ENCODE measurements at places on chromosomes 3 and 15.

DNA sequence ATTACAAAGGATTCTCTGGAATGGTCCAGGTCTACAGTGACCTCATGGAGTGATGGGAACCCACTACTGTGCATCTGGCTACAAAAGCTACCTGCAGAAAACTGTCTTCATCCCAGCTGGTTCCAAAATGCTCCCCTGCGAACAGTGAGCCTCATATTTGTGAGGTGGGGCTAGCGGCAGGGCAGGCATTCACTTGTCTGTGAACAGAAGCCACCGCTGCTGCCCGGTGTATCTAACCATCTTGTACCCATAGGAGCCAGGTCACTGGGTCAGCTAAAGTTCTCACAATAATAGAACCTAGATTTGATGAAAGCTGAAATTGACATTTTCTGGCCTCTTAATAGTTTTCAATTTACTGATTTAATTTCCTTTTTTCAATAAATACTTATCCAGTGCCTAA, 150.7 kb downstream of the KLF13 start:
- no peak for DNase-seq

DNA sequence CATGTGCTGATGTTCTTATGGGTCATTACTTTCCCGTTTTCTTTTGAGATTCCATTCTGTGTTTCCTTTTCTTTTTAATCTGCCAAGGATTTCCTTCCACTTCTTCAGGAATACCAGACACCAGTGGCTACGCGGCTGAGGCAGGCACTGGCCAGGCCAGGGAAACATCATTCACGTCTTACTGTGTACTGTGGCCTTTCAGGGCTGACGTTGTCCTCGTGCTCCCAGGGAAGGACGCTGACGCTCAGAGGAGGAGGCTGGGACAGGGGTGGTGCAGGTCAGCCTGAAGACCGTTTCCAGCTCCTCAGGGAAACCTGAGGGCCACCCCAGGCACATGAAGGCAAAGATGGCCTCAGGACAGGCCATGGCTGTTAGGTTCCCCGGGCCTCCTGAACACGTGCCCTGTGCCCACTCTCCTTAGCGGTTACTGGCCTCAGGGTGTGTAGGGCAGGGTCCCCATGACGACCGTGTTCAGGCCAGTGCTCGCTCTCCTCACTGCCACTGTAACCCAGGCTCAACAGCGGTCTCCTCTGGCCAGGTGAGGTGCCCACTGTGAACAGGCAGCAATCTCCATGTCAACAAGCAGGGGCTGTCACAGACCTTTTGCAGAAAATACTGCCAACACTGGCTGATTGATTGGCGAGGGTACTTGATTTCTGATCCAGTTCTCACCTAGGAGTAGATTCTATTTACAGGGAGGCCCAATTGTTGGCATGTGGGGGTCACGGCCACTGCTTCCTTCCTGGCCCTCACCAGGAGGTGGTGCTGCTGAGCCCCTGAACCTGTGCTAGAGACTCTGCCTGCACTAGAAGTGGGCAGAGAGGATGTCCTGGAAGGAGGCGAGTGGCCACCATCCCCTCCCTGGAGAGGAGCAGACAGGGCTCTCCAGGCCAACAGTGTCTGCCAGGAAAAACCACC, 169.5 kb downstream of the ATP10A start:
- peak; percentile 17 for DNase-seq

DNA sequence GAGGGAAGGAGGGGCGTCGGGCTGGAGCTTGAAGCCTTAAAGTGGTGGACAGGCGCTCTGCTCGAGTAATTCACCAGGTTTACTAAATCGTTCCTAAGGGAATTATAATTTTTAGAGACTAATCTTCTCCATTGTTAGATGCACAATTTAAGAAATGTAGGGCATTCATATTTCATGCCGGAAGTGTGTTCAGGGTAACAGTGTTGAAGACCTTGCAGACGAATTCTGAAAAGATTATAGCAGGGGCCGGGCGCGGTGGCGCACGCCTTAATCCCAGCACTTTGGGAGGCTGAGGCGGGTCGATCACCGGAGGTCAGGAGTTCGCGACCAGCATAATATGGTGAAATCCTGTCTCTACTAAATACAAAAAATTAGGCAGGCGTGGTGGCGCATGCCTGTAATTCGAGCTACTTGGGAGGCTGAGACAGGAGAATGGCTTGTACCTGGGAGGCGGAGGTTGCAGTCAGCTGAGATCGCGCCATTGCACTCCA, 365 bp upstream of the GTF2A2 start:
- DNase-seq = no peak

DNA sequence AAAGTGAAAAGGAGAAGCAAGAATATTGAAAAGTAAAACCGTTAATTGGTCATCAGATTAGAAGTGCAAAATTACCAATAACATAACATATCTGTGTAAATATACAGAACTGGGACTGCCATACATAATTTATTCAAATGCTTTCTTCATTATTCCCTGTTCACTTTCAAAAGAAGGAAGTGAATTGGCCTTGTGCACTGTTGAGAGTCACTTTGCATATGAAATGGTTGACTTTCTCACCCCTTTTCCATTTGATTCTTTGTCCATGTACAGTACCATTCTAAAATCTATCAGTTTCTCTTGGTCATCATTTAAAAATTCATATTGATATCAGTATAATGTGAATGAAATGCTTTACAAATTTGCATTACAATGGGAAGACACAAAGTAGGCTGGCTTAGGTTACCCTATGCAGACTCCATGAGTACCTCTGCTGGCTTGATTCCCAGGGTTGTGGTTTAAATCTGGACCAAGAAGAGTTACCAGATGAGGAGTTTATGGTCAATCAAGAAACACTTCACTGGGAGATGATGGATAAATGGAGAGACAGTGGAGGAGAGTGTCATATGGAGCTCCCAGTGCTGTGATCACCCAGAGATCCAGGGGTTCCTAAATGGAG, 210.9 kb upstream of the TOPAZ1 start:
- DNase-seq = no peak

GRCh38 chr3:129521611-129522010, 6.8 kb upstream of the RHO start:
- no peak for DNase-seq

- no peak for DNase-seq
Observed at GRCh38 chr3:195809796-195810454, 1.8 kb downstream of the MUC4 start.

DNA sequence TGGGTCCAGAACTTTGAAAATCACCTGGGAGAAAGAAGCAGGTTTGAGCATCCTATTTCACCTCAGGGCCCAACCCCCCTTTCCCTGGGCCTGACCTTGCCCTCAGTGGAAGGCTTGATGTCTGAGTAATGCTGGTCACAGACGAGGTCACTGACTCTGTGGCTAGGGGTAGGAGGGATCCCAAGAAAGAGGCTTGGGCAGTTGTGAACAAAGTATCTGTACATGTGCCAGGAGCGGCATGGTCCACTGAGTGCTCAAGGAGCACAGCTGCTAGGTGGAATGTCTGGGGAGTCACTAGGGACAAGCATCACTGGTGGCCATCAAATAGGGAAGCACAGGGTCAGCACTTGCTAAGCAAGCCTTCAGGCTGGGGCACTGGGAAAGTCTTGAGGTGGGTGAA, 7.3 kb downstream of the CCDC71 start:
- DNase-seq = no peak

GRCh38 chr3:66463054-66463631, 37.7 kb downstream of the LRIG1 start:
- DNase-seq = no peak

DNA sequence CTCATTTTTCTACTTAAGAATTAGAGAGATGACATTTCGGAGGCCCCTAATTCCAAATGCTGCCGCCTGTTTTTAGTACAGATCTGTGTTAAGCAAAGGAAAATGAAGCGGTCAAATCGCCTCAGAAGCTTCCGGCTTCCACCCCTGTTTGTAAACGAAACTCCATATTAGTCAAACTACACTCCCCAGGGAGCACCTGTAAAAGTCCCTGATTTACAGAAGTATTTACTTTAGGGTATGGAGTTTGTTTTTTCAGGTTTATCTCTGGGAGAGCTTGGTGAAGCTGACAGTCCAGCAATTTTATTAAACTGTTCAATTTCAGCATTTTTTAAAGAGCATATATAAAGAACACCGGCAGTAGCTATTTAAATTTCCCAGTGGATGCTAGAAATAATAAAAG, 319.8 kb downstream of the FHIT start:
- no peak for DNase-seq

- no peak for DNase-seq
Observed at GRCh38 chr15:34820110-34820509, 24.8 kb upstream of the ACTC1 start.

- DNase-seq = no peak
Observed at GRCh38 chr15:74307827-74308811, 59.3 kb downstream of the CYP11A1 start.

DNA sequence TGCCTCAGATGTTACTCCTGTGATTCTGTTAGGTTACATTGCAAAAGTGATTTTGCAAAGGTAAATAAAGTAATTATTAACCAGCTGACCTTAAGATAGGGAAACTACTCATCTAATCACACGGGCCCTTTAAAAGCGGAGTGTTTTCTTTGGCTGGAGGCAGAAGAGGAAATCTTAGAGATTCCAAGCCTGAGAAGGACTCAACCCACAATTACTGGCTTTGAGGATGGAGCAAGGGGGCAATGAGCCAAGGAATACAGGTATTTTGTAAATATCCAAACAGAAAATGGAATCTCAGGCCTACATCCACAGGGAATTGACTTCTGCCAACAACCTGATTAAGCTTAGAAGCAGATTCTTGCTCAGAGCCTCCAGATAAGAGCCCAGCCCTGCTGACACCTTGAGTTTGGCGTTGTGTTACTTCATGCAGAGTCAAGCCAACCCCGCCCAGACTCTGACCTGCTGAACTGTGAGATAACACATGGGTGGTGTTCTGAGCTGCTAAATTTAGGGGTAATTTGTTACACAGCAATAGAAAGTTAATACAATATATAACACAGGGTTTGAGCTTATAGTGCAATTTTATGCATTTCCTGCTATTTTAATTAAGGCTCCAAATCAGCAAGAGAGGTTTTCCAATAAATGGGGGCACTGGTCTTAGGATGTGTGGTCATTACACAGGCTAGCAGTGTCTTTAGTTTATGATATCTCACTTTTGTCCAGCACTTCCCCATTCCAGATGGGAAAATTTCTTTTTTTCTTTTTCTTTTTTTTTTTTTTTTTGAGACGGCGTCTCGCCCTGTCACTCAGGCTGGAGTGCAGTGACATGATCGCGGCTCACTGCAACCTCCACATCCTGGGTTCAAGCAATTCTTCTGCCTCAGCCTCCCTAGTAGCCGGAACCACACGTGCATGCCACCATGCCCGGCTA, 19.5 kb downstream of the NFKBIZ start:
- no peak for DNase-seq

- no peak for DNase-seq
Observed at GRCh38 chr15:62853841-62854225, 188.7 kb upstream of the TPM1 start.

- no peak for DNase-seq
Observed at GRCh38 chr15:67190813-67191212, 63.6 kb downstream of the AAGAB start.

GRCh38 chr15:82663186-82663600, 16.0 kb upstream of the CPEB1 start:
- DNase-seq = no peak

DNA sequence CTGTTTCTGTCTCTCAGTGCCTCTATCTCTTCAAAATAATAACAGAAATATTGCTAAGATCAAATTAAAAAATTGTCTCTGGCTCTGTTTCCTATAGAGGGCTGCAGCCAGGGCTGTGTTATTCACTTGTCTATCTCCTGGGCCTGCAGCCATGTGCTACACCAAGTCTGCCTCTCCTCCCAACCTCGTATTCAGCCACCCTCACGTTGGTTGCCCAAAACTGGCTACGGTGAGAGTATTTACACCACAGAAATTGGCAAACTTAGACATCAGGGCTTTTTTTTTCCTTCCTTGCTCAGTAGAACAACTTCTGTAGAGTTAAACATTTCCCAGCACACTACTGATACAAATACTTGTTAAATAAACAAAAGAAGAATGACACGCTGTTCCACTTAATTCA, 320.9 kb upstream of the ICE2 start:
- peak; percentile 43 for DNase-seq

DNA sequence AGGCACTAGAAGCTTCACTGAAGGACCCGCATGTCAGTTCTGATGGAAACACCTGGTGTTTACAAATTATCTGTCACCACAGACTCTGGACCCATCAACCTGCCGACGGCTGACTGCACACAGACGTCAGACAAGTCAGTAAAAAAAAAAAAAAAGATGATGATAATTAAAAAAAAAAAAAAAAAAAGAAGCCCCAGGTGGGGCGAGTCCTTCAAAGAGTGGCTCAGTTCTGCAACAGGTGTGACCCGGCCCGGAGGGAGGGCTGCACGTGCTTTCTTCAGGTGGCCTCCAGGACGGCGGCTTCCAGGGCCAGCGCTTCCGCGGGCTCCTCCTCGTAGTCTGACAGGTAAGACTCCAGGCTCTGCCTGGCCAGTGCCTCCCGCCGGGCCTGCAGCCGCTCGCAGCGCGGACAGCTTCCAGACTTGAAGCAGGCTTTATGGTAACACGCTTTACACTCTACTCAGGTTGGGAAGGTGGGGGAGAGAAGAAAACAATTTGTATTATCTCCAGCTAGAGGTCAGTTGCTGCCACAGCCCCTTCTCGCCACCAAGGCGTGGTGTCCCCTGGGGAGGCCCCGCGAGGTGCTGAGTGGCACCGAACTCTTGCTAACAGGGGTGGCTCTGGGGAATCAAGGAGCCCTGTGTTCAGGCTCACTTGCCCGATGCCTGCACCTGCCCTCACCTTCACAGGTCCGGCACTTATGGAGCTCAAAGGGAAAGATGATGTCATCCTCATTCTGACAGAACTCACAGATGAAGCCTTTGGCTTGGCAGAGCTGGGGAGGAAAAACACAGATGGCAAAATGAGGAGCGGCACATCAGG, 61.8 kb downstream of the RUBCN start:
- DNase-seq = no peak

DNA sequence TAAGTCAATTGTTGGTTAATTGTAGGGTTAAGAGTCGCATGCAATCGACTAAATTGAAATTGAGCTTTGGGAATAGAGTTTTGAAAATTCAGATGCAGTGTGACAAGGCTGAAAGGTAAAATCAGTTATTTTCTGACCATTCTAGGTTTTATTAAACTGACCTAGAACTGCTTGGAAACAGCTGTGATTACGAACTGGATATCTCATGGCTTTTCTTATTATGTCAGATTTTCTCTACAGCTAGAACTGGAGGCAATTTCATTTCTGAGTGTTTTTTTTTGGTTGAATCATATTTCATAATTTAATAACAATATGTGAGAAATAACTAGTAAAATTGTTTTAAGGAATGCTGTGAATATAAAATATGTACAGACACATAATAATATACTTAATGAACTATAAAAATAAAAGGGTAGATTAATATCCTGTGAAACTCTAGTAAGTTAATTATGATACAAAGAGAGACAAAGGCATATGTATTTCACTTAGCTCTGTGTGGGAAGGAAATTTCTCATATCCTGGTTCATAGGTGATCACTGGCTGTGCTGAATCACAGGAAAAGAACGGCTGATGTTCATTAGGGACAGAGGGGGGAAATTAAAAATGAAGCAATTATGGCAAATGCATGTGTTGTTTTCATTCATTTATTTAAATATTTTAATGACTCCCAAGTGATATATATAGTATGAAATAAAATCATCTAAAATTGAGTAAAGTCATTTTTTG, 403.2 kb downstream of the ZIC1 start:
- no peak for DNase-seq

GRCh38 chr15:41660235-41661077, at the start of gene MGA:
Gene MGA, plus strand, starts transcription at chr15:41660405.
- peak; percentile 92 for DNase-seq

Measured in CD4-positive, alpha-beta memory T cell (primary cell).